ENCODE measurements at places on chromosomes 12 and 14.
A peak's percentile ranks its signal among the peaks of the same experiment; 100 is the strongest.

DNA sequence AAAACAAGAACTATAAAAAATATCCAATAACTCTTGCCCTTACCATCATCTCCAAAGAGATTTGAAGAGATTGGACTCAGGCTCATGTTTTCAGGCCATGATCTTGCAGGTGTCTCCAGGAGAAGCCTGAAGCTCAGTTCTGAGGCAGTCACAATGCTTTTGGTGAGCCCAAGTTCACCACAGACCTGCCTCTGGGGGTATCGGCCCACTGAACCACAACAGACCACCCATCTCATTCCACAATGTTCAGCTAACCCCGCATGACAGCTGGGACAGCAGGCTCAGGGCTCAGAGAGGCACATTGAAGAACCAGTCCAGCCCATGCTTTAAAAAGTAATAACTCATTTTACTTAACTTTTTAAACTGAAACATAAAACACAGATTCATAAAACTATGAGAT, 28.3 kb upstream of the APOLD1 start:
- DNase-seq = no peak

- no peak for DNase-seq
Measured at GRCh38 chr14:33363682-33364081, 425.0 kb downstream of the NPAS3 start.

GRCh38 chr12:1587927-1588574, 6.3 kb downstream of the FBXL14 start:
- no peak for DNase-seq

- no peak for DNase-seq
Measured at GRCh38 chr12:95224202-95225170, 6.9 kb downstream of the VEZT start.

DNA sequence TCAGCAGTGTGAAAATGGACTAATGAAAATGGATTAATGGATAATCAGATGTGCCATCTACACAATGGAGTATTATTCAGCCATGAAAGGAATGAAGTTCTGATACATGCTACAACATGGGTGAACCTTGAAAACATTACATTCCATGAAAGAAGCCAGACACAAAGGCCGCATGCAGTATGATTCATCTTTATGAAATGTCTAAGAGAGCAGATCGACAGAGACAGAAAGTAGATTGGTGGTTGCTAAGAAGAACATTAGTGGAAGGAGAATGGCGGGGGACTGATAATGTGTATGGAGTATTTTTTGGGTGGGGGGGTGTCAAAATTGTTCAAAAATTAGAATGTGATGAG, 47.3 kb downstream of the PRKAB1 start:
- DNase-seq = no peak

- peak; percentile 59 for DNase-seq
Measured at GRCh38 chr12:55736780-55737580, 5.9 kb upstream of the GDF11 start.

DNA sequence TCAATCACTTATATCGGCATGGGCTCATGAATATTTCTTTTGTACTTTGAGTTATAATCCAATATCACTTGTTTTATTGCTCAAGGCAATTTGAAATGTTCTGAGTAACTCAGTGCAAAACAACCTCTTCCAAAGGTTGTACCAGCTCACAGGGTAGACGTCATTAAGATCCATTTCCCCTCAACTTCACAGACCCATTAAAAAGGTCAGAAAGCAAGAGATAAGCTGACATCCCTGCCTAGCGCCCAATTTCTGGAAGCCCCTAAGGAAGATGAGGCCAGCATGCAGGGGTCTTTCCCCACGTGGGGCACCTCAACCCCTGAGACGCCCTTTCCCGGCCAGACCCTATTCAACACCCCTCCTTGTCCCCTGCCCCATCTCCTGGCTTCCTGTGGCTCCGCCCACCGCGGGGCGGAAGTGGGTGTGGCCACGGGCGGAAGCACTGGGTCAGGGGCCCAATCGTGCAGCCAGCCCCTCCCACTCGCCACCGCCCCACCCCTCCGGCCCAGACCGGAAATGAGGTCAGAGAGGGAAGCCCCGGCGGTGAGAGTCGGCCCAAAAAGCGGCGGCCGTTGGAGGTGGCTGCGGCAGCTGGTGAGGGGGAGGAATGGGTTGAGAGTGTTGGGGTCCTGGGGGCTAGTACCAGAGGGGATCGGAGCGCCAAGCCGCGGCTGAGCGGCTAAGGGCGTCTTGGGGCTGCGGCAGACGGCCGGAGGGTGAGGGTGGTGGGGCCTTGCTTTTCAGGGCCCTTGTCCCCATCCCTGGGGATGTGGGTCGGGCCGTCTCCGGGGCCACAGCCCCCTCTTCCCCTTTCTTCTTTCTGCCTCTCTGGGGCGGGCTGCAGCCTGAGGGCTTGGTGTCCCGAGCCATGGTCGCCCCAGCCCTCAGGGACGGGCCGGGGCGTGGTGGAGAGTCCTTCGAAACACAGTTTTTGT, at the start of gene GPATCH2L:
GPATCH2L (plus strand) TSS at position 525 of the 935 bp plus-strand sequence. CDS start 2,442 bp downstream, outside the sequence.
- DNase-seq = peak; percentile 100

All from GM13976 (cell line).